Suppressor macrophage (primary cell): ENCODE measurements at places on chromosomes 11 and 22.

GRCh38 chr11:82194521-82194920 is 539.1 kb downstream of the FAM181B start:
- DNase-seq = no peak

DNA sequence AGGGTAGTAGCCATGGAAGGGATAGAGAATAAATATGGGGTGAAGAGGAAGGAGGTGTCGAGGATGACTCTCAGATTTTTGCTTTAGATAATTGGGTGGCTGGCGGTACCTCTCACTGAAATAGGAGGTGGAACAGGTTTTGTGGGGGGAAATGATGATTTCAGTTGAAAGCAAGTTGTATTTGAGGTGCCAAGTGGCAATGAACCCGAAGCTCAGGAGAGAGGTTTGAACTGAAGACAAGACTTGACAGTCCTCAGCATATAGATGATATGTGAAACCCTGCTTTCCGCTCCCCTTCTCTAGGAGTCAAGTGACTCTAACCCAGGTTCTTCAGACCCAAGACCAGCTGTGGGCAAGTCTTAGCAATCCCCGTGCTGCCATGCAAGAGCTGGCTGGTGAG is 33.7 kb downstream of the RRP8 start:
- no peak for DNase-seq

- no peak for DNase-seq
Measured at GRCh38 chr11:124916370-124916710, 2.7 kb upstream of the HEPN1 start.

- no peak for DNase-seq
Measured at GRCh38 chr11:69912161-69912910, 93.1 kb upstream of the FGF3 start.

DNA sequence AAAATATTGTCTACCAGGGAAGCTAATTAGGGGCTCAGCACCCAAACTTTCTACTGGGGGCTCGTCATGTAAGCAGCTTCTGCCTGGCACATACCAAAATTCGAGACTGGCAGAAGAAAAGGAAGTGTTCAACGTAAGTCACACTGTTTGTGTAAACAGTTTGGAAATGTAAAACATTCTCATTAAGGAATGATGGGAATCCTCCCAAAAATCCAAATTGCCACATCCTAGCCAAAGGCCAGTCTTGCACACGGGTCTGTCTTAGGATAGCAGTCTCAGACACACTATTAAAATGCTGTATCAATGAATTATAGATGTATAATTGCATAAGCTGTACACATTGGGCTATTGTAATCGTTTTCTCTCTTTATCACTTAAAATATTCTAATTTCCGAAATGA is 28.9 kb downstream of the CUL5 start:
- DNase-seq = no peak

DNA sequence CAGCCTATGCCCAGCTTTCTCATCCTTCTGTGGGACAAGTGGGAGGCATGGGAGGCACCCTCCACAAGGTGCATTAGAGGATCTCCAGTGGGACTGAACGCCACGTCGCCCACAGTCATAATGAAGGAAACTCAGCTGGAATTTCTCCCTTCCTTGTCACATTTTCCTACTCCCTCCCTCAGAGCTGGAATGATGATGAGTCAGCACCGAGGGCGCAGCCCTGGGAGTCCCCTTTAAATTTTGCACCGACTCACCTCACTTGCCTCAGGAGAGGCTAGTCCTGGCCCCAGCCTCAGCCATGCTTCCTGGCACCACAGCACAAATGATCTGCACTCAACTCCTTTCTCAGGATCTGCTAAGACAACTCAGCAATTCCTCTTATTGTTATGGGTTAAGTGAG is 34.3 kb downstream of the DBX1 start:
- no peak for DNase-seq

DNA sequence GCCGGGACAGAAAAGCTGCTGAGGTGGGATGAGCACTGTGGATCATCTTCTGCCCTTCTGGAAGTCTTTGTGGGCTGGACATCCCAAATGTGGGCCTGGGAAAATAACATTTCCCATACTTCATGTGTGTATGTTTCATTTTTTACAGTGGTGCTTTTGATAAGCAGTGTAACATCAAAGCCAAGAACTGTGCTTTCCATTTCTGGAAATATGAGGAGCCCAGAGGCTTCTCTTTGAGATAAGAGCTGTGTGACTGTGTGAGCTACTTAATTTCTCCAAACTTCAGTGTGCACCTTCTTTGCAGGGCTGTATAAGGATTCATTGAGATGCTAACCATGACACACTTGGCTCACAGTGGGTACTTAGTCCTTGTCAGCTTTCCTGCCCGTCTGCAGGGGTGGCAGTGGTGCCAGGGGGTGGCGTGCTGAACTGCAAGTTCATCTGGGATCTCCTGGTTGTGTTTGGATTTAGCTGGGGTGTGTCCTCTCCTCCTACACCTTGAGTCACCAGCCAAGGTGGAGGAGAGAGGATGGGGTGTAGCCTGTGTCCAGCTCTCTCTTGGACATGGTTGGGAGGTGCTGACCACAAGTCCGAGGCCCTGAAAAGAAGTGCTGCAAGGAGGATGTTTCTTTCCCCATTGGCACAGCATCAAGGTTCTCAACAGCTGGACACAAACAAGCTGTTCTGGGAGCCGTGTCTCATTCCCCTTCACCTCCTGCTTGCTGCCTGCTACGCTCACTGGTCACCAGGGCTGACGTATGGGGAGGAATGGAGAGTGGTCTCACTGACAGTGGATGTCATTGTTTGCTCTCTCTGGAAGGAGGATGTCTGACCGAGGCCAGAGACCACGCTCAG is 139.4 kb downstream of the TEAD1 start:
- DNase-seq = no peak

- no peak for DNase-seq
Measured at GRCh38 chr11:16880184-16880801, 133.9 kb downstream of the PLEKHA7 start.

GRCh38 chr11:19332476-19332875 is 91.7 kb upstream of the E2F8 start:
- no peak for DNase-seq

- no peak for DNase-seq
Measured at GRCh38 chr11:75245356-75246005, 4.9 kb downstream of the TPBGL start.

GRCh38 chr22:17896586-17896985 is 122.3 kb upstream of the BID start:
- no peak for DNase-seq
